ENCODE measurements at places on chromosomes 1 and 21.

DNA sequence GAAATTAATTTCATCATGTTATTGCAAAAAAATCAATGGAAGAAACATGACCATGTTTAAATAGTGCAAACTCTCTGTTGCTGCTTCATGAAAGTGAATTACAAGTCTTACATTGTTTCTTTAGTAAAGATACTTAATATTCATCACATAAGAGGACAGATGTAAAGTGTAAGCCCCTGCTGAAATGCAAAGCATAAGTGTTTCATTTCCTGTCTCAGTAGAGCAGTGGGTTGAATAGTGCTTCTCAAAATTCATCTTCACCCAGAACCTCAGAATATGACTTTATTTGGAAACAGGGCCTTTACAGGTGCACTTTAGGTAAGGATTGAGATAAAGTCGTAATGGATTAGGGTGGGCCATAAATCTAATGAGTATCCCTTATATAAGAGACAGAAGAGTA, 738.4 kb upstream of the RGS18 start:
- DNase-seq, result no peak

DNA sequence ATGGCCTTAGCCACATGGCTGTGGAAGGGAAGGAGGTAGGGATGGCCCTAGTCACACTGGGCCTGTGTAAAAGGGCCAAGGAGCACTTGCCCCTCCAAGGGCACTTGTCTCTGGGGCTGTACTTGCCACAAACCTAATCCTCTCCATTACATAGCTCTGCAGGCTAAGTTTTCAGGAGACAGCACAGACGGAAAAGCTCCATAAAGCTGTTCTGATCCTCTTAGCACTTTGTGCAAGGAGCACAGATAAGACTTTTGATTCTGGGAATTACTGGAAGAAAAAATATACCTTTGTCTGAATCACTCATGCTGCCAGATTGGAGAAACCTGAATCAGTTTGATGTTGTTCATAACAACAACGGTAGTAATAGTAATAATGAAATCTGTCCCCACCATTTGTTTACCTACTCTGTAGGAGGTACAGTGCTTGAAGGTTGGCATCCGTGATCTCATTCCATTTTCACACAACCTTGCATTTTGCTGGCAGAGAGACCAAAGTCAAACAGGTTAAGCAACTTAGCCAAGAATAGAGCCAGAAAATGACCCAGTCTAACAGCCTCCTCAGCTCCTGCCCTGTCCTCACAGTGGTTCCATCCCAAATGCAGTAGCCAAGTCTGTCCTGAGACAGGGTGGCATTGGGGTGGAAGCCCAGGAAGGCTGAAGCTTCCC, 207.1 kb downstream of the ROR1 start:
- no peak for DNase-seq

DNA sequence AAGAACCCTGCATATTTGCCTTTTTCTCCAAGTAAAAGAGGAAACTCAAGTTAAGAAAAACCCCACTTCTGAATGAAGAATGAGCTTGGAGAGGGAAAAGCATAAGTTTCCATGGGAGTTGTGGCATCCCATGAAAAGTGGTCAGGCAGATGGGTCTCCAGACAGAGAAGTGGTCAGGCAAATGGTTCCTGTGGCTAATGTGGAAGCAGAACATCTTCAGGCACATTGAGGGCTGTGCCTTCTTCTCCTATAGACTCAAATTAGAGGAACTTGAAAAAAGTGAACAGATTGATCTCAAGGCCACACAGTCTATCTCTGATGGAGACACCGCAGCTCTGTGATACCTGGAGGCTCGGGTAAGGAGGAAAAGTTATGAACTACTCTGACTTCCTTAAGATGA, 55.7 kb upstream of the KIRREL1 start:
- DNase-seq, result no peak

- DNase-seq, result no peak
These were observed 29.7 kb downstream of the MRPL39 start for GRCh38 chr21:25577424-25578055.

DNA sequence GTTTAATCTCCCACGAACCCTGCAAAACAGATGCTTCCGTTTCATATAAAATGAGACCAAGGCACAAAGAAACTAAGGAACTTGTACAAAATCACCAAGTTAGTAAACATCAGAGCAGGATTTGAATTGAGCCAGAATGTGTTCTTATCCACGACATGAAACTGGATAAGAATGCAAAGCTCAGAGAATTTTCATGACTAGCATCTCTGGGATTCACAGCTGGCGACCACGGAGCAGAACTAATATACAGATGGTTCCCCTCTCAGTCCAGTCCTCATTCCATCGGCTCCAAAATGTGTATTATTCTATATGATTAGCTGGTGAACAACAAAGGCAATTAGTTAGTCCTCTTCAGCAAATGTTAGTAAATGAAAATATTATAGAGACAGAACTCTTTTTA, 72.3 kb upstream of the ERG start:
- no peak for DNase-seq

DNA sequence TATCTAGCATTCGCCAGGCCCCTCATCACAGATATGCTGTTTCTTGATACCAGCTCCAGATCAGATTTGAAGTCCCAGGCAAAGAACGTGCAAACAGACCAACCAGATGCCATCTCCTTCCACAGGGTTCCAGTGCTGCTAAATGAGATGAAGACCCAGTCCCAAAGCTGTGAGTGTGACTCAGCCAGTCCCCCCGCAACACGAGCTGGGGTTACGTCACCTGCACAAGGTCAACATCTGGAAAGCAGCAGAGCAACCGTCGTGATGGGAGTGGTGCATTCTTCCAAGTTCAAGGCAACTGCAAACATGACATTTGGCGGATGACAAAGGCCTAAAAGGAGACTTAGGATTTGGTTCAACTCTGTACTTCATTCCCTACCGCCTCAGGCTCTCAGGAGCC, 69.6 kb upstream of the TIAM1 start:
- DNase-seq, result no peak

- peak; percentile 54 for DNase-seq
These were observed 26.2 kb upstream of the DYNLT5 start for GRCh38 chr1:66725885-66726665.

DNA sequence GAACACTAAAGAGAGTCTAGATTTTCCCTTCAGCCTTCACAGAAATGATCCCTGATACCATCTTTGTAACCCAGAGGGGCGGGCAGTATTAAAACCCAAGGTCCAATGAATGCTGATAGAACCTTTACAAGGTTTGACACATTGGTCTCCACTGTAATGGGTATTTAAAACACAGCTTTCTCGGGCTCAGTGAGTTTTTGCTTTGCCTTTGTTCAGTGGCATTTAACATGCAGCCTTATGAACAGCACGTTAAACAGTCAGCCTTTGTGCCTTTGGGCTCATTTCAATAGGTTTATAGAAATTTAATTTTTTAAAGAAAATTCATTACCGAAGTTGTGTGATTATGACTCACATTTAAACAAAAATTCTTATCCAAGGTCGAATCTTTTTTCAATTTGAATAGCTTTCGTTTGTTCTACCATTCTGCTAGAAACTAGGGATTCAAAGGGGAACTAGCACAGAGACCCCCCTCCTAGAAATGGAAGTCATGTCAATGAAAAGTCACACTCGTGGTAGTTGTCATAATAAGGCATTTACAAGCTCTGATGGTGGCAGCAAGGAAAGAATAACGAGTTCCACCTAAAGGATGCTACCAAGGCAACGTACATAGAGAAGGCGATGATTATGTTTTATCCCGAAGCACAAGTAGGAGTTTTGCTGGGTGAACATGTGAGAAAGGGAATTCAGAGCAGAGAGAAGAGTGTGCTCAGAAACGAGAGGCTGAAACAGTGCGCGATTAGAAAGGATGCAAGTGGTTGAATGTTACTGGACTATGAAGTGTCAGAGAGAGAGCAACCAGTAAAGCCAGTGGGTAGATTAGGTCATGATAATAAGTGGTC, 66.2 kb downstream of the SGIP1 start:
- no peak for DNase-seq

- DNase-seq, result no peak
These were observed 49.9 kb downstream of the SNX27 start for GRCh38 chr1:151661751-151662150.

GRCh38 chr21:32131960-32132359, 146.9 kb downstream of the MIS18A start:
- DNase-seq, result no peak

Data from AG09319 (cell line).